ENCODE measurements at places on chromosomes 11 and 22.
A peak's percentile ranks its signal among the peaks of the same experiment; 100 is the strongest.

DNA sequence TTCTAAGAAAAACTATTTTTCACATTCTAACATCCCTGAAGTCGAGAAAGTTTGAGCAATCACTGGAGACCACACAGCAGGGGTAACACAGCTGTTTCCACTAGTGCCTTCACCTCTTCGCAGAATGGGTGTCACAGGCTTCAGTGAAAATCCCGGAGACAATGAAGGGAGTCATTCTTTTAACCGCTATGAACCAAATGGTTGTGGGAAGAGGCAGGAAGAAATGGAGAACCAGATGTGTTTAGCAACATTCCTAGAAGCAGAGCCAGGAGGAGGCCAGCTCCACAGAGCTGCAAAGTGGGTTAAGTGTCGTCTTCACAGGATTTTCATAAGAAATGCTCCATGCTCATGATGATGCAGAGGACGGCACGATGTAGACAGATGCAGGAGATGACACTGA, 221.1 kb downstream of the LARGE1 start:
- DNase-seq = no peak

DNA sequence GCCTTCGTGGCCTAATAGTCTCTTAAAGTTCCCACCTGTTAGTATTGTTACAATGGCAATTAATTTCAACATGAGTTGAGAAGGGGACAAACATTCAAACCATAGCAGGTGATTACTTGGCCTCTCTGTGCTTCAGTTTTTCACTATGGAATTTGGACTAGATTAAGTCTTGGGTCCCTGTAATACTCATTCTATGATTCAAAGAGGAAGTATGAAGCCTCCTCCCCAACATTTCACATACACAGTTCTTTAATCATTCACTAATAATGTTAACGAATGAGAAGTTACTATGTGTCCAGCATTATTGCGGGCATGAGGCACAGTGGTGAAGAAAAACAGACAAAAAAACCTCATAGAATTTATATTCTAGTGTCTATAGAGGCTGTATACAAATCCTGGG, 19.9 kb upstream of the USP47 start:
- DNase-seq = no peak

- peak; percentile 33 for DNase-seq
Observed at GRCh38 chr11:94519478-94520084, 7.3 kb downstream of the C11orf97 start.

GRCh38 chr11:90113541-90113940, 20.9 kb upstream of the NAALAD2 start:
- peak; percentile 0 for DNase-seq

GRCh38 chr11:96134602-96135001, 208.4 kb downstream of the MAML2 start:
- no peak for DNase-seq

GRCh38 chr11:43419460-43419859, 60.7 kb downstream of the TTC17 start:
- peak; percentile 11 for DNase-seq

- DNase-seq = no peak
Observed at GRCh38 chr11:125167954-125168835, 3.6 kb downstream of the PKNOX2 start.

All from NCI-H748 treated with DMSO at 0.1 percent for 48 hours (cell line).